Lung microvascular endothelial cell (primary cell): ENCODE measurements at places on chromosomes 4 and X. TPM values are rescaled to one million over a fixed set of nuclear protein-coding genes. Genes with fewer than 3 reads are reported as not detected.
A peak's percentile ranks its signal among the peaks of the same experiment; 100 is the strongest.

- DNase-seq, result no peak
These were observed 141.2 kb upstream of the INTU start for GRCh38 chr4:127491571-127491970.

GRCh38 chr4:55635741-55636655 lies at the start of gene NMU:
NMU (minus strand) TSS chr4:55636298; CDS start chr4:55636192, 106 bp downstream.
- DNase-seq, result peak; percentile 33

DNA sequence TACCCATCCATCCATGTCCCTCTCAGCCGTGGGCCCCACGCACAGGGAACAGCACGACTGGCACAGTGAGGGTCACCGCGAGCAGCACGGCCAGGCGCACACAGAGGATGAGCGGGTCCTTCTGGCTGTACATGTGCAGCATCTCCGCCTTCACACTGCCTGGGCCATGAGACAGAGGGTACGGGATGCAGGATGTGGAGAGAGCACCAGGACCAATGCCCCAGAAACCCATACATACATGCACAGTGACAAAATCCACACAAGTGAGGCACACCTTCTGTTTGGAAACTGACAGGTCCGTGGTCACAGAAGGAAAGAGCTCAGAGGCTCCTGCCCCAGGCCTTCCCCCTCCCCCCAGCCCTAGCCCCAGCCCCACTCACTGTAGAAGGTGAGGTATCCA lies 9.5 kb downstream of the SLC38A5 start:
- no peak for DNase-seq

DNA sequence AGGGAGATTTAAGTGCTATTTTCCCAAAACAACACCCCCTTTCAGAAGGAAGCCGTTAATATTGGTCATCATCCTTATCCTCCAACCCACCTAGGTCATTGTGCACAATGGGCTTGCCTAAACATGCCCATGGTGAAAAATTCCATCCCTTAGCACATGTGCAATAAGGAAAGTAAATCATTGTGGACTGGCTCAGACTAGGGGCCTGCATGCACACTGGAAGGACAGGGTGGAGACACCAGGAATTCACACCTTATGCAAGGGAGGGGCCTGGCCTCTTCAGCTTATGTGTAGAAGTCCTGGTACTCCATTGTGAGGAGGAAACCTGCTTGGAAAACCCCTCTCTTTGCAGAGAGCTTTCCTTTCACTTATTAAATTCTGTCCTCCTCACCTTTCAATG lies 311.4 kb upstream of the NDST4 start:
- no peak for DNase-seq

RPS6KA6 gene
- 0.87 and 0.99 TPM in 2 replicates for total RNA-seq

BMP3 gene
- total RNA-seq, result not detected in 2 replicates
